ENCODE measurements at places on chromosomes 3 and 15.
A peak's percentile ranks its signal among the peaks of the same experiment; 100 is the strongest.

DNA sequence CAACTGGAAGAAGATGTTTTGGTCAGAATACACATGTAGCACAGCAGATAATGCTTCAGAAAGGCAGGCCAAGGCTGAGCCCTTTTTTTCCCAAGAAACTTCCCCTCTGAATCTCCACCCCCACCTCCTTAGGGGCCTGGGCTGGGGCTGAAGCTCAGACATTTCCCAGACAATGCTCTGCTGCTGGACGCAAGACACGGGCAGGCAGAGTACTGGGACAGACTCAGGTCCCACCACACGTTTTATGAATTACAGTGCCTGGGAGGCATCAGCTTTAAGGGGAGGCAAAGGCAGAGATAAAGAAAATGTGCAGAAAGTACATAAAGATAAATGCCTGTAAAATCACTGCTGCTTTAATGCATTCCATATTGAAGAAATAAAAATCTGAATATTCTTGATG is 479.4 kb downstream of the ERC2 start:
- no peak for DNase-seq

DNA sequence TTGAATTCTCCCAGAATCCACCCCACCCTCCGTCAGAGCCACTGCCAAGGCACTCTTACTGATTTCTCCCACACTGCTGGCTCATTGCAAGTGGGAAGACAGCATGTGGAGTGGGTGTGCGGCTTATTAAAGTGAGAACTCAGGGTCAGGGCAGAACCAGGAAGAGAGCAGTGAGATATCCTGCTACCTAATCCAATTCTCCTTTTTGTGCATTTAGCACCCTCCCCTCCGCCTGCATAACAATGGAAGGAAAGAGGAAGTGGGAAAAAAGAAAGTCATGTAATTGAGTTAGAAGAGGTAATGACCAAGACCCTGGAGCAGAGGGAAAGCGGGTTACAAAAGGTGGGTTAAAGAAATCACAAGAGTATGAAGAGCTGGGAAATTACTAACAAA is 27.8 kb upstream of the PIK3CB start:
- no peak for DNase-seq

- DNase-seq = no peak
Observed at GRCh38 chr3:72614394-72615074, 233.7 kb downstream of the SHQ1 start.

DNA sequence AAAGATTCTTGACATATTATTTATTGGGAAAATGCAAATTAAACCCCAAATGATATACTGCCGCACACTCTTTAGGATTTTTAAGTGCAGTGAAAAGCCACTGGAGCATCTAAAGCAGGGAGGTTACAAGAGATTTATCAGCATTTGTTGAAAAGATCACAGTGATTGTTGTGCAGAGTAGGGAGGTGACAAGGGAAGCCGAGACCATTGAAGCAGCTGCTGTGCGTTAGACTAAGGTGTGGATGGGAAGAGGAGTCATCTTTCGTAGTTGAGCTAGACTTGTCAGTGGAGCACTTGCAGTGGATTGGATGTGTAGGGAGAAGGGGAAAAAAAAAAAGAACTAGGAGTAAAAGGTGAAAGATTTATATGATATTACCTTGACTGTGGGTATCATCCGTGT is 854.6 kb downstream of the NTRK3 start:
- no peak for DNase-seq

DNA sequence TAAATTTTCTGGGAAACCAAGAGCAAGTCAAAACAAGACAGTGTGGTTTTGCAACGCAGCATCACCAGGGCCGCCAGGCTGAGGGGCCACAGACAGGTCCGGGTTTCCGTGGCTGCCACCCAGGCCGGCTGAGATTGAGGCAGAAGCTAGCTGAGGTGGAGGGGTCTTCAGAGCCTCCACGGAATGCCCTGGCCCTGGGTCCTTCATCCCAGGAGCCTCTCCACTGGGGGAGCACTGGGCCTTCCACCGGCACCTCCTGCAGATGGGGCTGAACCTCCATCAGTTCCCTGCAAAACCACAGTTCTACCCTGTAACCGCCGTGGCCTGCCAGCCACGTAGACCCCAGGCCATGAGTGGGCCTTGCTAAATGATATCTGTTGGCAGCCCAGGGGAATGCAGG is 152.7 kb downstream of the CHSY1 start:
- no peak for DNase-seq

GRCh38 chr3:110753516-110753915 is 318.1 kb upstream of the NECTIN3 start:
- no peak for DNase-seq

GRCh38 chr3:178472941-178473340 is 63.3 kb upstream of the KCNMB2 start:
- no peak for DNase-seq

DNA sequence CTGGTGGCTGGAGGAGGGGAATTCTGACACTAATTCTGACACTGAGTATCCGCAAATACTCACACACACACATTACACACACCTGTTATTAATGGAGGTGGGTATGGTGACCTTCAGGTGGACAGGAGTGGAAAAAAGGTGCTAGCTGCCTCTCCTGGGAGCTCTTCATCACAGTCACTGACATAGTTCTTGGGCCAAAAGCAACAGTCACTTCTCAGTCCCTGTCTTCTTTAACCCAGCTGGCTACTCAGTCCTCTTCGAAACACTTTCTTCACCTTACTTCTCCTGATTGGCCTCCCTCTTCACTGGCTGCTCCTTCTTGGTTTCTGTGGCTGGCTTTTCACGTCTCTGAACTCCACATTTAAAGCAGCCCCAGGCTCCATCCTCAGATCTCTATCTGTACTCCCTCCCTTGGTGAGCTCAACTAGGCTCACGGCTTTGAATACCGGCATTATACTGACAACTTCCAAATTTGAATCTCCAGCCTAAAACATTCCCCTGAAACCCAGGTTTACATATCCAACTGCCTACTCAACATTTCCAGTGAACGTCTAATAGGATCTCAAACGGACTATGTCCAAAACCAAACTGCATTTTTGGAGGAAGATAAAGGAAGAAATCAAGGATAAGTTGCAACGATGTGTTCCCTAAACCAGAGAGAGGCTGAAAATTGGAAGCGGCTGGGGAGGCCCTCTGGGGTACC is 53.2 kb upstream of the HEG1 start:
- no peak for DNase-seq

DNA sequence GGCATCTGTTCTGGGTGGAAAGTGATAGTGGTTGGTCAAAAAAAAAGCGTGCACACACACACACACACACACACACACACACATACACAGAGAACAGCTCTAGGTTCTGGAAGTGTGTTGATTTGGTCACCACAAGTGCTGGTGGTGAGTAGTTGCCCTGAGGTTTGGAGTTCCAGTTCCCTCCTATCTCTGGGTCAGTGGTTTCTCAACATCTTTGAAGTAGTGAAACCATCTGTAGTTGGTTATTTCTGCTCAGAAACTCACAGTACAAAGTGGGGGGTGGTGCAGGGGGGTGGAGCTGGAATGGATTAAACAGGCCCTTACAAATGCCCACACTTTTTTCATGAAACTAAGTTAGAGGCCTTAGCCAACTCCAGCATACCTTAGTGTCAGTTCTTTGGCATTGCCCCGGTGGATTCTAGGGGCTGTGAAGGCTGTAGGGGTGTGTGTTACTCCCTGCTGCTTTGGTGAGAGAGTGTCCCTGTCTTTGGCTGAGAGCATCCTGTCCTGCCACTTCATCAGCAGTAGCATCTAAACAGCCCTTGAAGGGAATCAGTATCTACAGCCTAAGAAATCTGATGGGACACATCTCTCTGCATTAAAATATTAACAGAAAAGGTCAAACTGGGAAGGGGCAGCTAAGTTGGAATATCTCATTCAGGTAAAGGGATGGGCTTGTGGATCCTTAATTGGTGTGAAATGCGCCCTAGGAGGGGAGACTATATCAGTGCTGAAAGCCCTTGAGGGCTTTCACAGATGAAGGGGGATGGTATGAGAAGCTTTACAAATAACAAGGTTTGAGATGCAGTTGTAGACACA is 20.6 kb downstream of the SMAD3 start:
- DNase-seq = no peak

- no peak for DNase-seq
Observed at GRCh38 chr15:77031376-77032050, 36.6 kb downstream of the PSTPIP1 start.

DNA sequence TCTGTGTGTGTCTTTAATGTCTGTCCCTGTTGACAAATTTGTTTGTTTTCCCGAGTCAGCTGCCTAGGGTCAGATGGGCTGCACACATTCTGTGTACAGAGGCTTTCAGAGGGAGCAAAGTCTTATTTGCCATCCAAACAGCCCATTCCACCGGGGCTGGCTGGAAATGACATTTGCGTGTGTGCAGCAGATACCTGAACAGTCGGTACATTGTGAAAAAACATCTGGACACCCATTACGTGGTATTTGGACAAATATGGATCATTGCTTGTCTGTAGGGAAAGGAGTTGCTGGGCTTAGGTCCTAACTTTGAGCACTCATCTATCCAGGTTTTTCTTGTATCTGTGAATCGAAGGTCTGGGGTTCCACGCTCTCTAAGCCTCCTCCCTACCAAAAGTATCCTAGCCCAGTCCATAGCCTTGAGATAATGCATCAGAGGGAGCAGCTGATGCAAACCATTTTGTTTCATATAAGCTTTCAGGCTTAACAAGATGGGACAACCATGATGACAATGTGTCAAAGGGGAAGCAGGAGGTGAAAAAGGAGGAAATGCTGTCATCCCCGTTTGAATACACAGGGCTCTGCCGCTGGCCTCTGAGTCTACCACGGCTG is 22.2 kb upstream of the CMTM8 start:
- no peak for DNase-seq

- peak; percentile 29 for DNase-seq
Observed at GRCh38 chr3:4421121-4421520, 45.9 kb downstream of the SUMF1 start.

- DNase-seq = no peak
Observed at GRCh38 chr3:125072749-125073389, 17.1 kb upstream of the HEG1 start.

GRCh38 chr3:101185341-101185740 is 135.0 kb downstream of the IMPG2 start:
- no peak for DNase-seq

DNA sequence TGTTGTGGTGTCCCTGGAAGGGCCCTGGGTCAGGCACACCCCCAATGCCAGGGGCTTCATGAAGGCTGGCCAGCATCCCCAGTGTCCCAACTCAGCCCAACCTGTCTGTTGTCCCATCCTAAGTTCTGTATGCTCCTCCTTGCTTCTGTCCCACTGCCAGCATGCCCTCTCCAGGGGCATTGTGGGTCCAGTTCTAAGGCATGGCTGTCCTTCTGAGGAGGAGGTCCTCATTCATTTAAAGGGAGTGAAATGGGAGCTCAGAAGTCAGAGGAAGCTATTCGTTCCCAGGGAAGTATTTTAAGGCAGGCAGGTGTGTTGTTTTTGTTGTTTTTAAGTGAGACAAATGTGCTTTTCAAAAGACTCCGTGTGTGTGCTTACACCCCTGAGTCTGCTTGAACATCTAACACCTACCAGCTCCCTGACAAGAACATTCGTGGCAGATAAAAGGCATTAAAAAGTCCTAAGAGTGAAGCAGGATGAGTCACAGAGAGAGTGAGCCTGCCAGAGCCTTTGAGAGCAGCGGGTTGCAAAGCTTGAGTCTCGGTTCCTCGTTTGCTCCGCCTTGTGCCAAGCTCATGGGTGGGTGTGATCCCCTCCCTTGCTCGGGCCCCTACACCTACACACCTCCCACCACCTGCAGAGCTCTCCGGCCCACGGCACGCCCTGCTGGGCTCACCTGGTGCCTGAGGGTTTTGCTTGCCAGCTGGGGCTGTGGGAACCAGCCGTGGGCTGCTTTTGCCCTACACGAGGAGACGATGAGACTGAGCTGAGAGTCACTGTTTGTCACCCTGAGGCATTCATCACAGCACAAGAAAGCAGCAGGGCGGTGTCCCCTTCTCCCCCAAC is 183.4 kb upstream of the TOPAZ1 start:
- DNase-seq = no peak

DNA sequence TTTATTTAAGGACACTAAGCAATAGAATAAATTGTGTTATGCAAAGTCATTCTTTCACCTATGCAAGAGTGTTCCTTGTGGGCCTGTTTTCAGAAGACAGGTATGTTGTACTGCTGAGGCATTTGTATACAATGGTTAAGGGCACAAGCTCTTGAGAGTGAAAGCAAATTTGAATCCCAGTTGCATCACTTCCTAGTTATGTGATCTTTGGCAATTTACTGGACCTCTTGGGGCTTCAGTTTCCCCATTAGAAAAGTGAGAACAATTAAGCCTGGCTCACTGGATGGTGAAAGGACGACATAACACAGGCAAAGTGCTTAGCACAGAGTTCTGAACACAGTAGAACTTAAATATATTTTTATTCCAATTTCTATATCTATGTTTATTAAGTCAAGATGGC is 117.4 kb downstream of the EFHB start:
- DNase-seq = no peak

- DNase-seq = no peak
Observed at GRCh38 chr3:124202754-124203153, 210.8 kb upstream of the ROPN1 start.

- DNase-seq = no peak
Observed at GRCh38 chr3:106004137-106004681, 135.4 kb upstream of the CBLB start.

DNA sequence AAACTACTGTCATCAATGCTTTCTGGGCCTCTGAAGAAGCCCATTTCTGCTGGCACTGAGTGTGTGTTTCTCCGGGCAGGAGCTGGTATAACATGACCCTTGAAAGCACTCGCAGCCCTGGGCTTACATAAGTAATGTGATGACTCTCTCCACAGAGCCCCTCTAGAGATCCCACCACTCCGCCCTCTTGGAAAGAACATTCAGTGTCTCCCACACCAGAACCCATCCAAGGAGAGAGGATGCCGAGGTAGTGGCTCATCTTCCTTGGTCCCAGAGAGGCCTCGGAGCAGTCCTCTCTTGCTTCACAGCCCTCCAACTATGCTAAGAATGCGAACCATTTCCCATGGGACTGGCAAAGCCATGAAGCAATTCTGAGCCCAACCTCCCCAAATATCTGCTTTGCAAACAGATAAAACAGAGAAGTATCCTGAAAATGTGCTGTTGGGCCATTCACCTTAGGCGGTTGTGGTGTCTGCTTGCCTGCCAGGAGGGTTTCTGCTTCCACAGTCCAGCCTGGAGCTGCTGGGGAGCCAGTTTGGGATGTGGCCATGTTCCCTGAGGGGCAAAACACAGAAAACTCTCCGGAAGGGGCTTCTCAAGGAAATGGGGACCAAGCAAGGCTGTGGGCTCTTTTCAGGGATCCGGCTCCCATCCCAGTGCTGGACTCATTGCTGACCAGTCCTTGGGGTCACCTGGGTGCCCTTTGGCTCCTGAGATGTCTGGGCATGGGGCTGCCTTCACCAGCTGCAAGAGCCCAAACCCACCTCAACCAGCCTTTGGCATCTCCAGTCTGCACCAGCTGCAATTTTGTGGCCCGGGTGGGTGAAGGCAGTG is 47.3 kb downstream of the AMOTL2 start:
- DNase-seq = peak; percentile 99

DNA sequence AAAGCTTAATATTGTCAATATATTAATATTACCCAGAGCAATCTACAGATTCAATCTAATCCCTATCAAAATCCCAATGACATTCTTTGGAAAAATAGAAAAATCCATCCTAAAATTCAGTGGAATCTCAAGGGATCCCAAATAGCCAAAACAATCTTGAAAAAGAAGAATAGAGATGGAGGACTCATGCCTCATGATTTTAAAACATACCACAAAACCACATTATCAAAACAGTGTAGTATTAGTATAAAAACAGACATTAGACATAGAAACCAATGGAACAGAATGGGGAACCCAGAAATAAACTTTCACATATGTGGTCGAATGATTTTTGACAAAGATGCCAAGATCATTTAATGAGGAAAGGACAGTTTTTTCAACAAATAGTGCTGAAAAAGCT is 14.6 kb downstream of the NEK4 start:
- no peak for DNase-seq
